ENCODE measurements at places on chromosomes 16 and 17.

GRCh38 chr16:67459066-67459860 lies 21.7 kb downstream of the ATP6V0D1 start:
- DNase-seq = no peak

GRCh38 chr16:50273382-50273690 lies 7.0 kb downstream of the ADCY7 start:
- no peak for DNase-seq

DNA sequence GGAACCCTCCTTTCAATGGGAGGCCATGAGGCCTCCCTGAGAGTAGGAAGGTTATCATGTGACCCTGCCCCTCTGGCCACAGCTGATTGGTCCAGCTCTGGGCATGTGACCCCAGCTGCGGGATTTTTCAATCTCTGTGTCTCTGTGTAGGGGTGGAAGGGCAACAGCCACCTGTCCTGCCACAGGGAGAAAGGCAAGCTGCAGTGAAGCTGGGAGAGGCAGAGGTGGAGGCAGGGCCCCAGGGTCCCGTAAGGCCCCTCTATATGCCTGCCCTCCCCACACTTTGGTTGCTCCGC lies 10.9 kb downstream of the DNAAF8 start:
- no peak for DNase-seq

- DNase-seq = no peak
These were observed 130.7 kb downstream of the CPPED1 start for GRCh38 chr16:12672986-12673385.

- peak; percentile 39 for DNase-seq
These were observed 479 bp downstream of the ITGA3 start for GRCh38 chr17:50056217-50056960.

GRCh38 chr17:28941251-28941650 lies 10.1 kb downstream of the PHF12 start:
- no peak for DNase-seq

DNA sequence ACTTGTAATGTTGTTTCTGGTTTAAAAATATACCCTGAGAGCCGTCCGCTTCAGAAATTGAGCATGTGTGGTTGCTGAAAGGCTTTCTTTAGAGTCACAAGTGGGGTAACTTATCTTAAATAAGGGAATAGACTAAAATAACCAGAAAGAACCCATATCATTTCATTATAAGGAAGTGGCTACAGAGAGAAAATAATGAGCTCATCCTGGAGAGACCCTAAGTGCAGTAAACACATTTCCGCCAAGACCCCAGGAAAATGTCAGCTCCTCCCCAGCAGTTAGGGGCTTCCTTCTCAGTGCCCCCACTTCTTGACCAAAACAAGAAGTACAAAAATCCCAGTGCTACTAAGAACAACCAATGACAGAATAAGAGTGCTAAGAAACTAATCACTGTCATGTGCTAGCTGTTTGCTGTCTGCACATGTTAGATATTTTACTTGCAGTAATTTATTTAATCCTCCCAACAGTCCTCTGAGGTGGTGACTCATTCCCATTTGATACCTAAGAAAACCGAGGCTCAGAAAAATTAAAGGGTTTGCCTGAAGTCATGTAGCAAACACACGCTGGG lies 83.5 kb downstream of the CDYL2 start:
- DNase-seq = no peak

DNA sequence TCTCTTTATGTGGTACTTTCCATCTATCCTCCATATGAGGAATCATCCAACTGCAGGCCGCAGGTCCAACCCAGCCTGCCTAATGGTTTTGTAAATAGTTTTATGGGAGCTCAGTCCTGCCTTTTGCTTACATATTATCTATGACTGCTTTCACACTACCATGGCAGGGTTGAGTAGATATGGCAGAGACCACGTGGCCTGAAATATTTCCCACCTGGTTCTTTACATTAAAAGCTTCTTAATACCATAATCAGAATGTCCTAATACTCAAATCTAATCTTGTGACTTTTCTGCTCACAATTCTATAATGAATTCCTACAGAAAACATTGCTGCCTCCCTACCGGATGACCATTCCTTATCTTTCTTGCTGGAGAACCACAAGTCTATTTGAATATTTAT lies 71.7 kb downstream of the SHCBP1 start:
- no peak for DNase-seq

- DNase-seq = no peak
These were observed 190.2 kb upstream of the CDH11 start for GRCh38 chr16:65312071-65312470.
